Stimulated activated CD8-positive, alpha-beta memory T cell treated with anti-CD3 and anti-CD28 coated beads, Interleukin-15, amount 100 ng/mL, for 48 hours (primary cell): ENCODE measurements at places on chromosomes 1 and 21.

DNA sequence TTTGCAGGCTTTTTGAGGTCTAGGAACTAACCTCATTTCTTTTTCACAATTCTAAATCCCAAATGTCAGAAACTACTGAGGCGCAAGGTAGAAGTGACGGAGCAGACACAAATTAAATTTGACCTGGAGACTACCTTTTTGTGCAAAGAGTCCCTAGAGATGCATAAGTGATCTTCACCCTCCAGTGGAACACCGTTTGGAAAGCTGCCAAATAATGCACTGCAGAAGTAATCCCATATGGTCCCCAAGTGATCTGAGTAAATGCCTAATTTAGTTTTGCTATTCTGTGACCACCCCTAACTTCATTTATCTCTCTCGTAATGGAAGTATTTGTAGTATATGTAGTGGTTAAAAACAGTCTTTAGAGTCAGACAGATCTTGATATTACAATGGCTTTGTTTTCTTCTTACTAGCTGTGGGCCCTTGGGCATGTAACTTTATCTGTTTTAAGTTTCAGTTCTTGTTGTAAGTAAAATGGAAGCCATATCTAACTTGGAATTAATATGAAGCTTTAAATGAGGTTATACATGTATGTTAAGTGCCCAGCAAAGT is 70.4 kb upstream of the IPO9 start:
- no peak for DNase-seq

DNA sequence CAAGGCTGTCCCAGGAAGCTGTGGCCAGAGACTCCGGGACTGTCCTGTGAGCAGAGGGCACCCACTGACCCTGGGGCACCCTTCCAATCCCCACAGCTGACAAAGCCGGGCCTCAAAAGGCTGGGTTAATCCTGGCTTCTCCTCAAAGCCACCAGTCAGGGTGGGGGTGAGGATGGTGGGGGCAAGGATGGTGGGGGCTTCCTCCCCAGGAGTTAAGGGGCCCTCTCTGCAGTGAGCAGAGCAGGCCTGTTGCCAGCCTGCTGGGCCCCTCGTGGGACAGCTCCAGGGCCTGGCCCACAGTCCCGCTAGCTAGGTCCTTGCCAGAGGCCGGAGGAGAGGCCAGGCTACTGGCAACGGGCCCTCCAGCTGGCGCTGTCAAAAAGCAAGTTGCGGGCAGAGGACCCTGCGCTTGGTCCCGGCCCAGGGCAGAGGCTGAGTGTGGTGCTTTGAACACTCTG is 37.9 kb upstream of the CCDC27 start:
- no peak for DNase-seq

DNA sequence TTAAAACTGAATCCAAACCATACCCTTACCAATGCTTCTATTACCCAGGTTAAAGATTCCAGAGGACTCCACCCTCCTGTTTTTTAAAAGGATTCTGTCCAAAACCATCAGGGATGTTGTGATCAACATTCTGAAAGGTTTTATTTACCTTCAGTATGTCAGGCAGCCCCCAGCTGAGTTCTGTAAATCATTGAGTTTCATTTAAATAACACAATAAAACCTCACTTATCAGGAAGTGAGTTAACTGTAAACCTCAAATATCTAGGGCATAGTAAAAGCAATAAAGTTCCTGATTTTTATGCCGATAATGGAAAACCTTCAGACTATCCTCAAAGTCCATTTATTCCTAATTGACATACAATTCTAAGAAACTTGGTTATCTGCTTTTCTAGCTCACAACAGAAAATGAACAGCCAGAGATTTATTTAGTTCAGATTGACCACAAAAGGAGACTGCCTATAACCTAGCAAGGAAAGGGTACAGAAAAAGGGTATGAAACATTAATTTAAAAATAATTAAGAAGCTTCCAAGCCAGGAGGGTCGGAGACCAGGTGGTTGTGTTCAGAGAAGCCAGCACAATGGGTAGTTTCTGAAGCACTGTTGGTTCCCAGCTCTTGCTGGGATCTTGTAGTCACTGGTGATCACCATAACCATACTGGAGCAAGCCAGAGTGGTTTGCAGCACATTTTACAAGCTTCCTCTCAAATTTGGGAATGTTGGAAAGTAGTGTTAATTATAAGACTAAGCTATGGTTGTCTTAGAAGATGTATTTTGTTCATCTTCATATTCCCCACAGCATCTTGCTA is 336.4 kb upstream of the FMN2 start:
- no peak for DNase-seq

DNA sequence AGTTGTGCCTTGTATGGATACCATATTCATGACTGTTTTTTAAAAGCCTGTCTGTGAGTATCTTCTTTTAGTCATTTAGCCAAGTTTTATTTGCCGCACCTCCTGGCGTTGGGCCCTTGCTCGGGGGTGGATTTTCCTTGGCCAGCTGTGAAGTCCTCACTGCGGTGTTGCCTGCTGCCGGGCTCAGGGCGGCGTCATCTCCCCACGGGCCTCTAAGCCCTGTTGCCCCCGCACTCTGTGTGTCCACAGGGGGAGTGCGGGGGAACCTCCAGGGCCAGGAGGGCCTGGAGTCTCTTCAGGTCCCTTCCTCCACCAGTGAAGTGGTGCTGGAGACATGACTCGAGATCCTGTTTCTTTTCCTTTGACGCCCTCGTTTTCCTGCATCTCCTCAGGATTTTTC is 65.8 kb upstream of the DIP2A start:
- no peak for DNase-seq

DNA sequence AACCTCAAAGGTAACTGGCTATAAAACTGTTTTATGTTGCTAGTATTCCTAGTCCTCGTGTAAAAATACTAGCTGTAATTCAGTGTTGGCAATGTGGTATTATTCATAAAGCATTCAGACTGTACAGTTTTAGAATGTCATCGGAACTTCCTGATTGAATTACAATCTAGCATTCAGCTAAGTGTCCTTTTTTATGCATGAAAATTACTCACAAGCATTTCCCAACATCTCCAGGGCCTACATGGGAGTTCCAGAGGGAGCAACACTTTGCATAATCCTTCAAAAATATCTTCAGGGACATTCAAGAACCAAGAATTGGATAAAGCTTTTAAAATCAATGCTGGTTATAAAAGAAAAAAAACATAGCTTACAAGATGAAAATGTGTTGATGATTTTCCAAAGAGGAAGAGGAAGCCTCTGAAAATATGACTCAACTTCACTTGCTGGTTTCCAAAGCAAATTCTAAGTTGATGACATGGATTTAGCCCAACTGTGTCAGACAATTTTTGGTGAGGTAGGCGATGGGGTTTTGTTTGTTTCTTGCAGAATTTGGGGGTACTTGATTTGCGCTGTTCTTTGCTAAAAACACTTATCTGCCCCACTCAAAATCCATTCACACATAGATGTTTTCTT is 137.8 kb downstream of the SLC44A5 start:
- DNase-seq: no peak

DNA sequence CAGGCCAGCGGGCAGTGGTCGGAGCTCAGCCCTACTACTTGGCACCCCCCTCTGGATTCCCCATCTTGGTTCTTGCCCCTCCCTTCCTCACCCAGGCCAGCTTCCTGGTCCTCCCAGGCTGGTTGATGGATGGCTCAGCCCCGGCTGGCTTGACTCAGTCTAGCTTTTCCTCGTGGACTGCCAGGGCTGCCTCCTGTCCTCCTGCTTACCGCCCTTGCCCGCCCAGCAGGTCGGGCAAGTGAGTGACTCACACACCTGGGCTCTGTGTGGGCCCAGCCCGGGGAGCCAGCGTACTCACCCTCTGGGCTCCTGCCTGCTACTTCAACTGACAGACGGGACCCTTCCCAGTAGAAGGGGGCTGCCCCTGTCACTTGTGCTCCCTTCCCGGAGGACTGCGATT is 19.5 kb upstream of the ARHGEF10L start:
- no peak for DNase-seq

- peak; percentile 61 for DNase-seq
Observed at GRCh38 chr1:207336559-207337467, 15.3 kb downstream of the CD55 start.

DNA sequence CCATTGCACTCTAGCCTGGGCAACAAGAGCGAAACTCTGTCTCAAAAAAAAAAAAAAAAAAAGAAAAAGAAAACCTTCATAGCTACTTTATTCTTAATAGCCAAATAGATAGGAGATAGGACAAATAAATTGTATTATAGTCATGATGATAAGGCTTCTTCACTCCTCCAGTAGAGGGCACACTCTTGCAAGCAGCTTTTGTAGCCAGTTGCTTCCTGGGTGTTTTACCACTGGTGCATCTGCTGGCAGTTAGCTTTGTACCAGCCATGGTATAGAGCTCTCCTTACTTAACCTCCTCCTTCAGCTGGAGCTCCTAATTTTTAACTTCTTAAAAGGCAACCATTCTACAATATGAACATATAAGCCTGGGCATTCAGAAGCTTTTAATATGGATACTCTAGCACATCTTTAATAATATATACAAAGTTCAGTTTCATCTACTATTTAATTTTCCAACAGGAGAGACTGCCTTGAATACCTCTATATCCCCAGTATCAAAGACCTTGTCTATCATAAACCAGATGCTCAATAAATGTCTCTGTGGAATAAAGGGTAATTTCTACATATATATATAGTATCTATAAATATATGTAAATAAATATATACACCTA is 35.8 kb downstream of the EVI5 start:
- DNase-seq: no peak

- DNase-seq: no peak
Observed at GRCh38 chr1:76374086-76374485, 299.5 kb downstream of the ST6GALNAC3 start.

- no peak for DNase-seq
Observed at GRCh38 chr1:3192361-3192760, 123.4 kb downstream of the PRDM16 start.

DNA sequence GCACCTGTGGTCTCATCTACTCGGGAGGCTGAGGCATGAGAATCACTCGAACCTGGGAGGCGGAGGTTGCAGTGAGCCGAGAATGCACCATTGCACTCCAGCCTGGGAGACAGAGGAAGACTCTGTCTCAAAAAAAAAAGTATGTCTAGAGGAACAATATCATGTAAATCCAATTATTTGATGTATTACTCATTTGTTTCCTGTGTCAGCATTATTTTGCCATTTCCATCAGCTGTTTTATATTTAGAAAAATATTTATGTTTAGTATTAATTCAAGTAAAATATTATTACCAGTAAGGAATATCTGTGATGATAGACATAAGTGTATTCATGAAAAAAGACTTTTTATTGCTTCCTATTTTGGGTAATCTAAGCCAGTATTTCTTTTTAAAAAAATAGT is 13.0 kb downstream of the TDRKH start:
- DNase-seq: no peak

- no peak for DNase-seq
Observed at GRCh38 chr1:233704170-233704897, 90.4 kb downstream of the KCNK1 start.

GRCh38 chr1:87089823-87090222 is 175.4 kb downstream of the HS2ST1 start:
- no peak for DNase-seq

DNA sequence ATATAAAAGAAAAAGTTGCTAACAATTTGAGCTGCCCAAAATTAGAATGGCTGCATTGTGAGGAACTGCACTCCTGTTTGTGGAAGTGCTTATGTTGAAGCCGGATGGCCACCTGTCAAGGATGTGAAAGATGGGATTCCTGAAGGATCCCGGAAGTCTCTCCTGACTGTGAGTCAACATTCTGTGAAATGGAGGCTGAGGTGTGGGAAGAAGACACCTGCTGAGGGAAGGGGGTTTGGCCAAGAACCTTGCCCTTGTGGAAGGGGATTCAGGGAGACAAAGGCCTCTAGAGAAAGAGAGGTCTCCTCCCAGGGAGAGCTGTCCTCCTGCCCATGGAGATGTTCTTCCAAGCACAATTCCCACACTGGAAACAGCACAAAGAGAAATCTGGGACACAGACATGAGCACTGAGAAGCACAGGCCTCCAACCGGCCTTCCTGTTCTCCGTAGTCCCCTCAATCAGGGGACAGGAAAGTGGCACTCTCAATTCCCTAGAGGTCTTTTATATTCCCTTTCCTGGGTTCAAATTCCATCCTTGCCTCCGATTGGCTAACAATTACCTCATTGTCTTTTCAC is 70.5 kb downstream of the CD2 start:
- DNase-seq: no peak

DNA sequence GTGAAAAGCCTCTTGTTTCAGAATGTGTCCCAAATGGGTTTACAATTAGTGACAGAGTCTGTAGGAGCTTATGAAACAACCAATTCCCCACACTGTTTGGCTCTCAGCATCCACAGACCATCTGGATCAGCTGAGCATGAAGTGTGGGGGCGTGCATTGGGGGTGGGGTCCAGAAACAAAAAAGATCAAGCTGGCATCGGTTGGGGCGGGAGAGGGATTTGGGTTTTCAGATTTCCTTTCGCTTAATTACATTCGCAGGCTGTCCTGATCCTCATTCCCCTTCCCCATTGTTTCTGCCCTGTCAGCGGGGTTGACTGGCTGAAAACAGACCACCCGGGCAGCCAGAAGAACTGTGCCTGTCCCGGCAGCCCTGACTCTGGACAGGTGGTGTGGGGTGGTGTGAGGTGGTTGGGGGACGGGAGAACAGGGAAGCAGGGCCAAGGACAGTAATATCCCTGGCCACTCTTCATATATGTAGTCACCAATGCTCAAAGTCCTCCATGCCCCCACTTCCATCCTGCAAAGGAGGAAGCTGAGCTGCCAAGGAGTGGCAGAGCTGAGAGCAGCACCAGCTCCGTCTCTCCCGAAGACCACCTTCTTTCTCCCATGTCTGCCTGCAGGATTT is 92.0 kb downstream of the IER5 start:
- DNase-seq: no peak

DNA sequence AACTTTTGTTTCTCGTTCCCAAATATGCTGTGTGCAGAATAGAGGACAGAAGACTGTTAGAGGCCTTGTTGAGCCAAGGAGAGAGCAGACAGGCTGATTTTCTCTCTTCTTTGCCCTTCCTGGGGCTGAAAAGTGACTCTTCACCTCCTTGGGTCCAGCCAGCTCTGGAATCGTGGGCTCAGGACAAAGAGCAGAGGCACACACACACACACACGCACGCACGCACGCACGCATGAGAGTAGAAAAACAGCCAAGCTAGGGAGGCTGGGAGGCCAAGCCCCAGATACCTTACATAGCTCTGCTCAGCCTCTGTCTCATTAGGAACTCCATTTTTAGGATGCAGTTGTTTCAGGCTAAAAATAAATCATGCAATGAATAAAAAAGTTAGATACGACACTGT is at the start of gene CASQ2:
Gene CASQ2 (minus strand): TSS at position 166 of the 400 bp plus-strand sequence. CDS start 173 bp downstream, outside the sequence.
- no peak for DNase-seq

- no peak for DNase-seq
Observed at GRCh38 chr1:110243574-110243973, 33.5 kb downstream of the KCNC4 start.

DNA sequence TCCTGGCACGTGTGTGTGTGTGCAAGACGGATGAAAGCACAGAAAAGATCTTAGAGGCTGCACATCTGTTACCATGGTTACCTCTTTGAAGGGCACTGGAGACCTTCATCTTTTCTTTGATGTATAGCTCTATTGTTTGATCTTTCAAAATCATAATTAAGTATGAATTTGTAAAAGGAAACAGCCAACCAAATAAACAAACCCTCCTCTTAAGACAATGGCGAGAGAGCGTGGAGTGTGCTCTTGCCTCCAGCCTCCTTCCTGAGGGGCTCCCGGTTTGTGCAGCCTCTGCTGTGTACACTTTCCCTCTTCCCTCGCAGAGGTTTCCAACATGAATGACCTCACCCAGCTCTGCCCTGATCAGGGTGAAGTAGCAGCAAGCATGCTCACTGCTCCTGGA is 27.9 kb downstream of the CACNA1S start:
- no peak for DNase-seq
